Lower lobe of right lung (tissue), 2 donors: ENCODE measurements at places on chromosomes 1 and 21. TPM values are rescaled to one million over a fixed set of nuclear protein-coding genes. Genes with fewer than 3 reads are reported as not detected.

SYT2 gene
- not detected for total RNA-seq

RGS5 gene
- total RNA-seq, result 90.0 TPM

AGTRAP gene
- 64.5 TPM for total RNA-seq

NVL gene
- 30.4 TPM for total RNA-seq

CASP9 gene
- 16.4 TPM for total RNA-seq
